ENCODE measurements at places on chromosomes 4 and X.

DNA sequence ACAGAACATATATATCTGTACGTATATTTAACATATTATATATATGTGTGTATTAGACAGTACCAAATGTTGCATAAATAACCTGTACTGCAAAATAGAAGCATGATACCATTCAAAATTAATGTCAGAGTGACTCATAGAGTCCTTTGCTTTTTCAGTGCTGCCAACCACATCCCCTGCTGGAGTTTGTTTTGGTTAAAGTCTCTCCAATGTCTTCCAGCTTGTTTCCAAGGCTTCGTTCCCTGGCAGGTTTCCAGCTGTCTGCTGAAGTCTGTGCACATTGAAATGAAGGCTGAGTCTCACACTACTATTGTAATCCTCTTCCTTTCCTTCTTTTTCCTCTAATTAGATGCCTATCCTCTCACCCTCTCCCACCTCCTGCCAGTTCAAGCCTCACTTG is 14.9 kb downstream of the NRK start:
- DNase-seq: no peak

- no peak for DNase-seq
These were observed 5.0 kb downstream of the ARMCX5 start for GRCh38 chrX:102604327-102604726.

GRCh38 chrX:133881007-133881406 is 104.4 kb downstream of the GPC3 start:
- no peak for DNase-seq

- DNase-seq: no peak
These were observed at the start of gene NPY2R for GRCh38 chr4:155208258-155209054. Gene NPY2R, plus strand, starts transcription at chr4:155208636. Its CDS starts 5,304 bp downstream, at chr4:155213940.

- DNase-seq: no peak
These were observed 294.9 kb upstream of the TBX22 start for GRCh38 chrX:79719568-79720231.

DNA sequence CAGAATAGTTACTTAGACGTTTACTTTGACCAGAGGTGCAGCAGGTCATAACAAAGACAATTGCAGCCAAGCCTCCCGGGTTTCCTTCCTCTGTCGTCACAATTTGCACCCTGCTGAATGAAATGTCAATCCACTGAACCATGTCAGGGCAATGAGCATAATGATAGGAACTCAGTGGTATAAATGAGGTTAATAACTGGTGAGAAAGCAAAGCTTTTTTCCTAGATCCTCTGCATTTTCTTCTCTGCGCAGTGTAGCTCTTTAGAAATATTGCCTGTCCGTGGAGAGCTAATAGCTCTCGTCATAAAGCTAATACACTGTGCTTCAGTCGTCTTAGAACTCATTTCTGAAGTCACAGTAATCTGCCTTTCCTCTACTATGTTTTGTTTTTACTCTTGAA is 1960.1 kb upstream of the ADGRL3 start:
- no peak for DNase-seq

DNA sequence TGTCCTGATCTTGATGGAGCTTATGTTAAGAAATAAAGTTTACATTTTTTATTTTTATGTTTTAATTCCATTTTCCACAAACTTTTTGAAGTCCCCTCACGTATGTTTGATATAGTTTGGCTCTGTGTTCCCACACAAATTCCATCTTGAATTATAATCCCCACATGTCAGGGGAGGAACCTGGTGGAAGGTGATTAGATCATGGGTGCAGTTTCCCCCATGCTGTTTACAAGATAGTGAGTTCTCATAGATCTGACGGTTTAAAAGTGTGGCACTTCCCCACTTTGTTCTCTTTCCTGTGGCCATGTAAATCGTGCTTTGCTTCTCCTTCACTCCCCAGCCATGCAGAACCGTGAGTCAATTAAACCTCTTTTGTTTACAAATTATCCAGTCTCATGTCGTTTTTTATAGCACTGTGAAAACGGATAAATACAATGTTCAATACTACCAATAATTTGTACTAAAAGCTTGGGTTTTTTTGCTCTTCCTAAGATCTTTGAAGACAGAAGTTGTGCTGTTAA is 89.8 kb downstream of the PAPSS1 start:
- DNase-seq: no peak

DNA sequence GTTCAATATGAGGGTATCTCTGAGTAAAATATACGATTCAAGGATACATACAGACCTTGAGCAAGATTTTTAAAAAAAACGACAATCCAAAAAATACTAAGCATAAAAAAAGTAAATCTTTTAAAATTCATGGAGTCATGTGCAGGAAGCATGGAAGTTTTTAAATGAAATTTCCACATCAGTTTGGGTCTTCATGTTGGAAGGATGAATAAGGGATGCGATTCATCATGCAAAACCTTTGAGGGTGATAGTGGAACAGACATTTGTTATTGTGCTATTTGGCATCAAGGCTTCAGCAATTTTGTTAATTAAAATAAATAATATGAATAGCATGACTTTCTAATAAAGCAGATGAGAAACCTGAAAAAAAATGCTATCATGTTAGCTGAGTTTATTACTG is 815.0 kb upstream of the PCDH10 start:
- DNase-seq: no peak

GRCh38 chr4:80196259-80196921 is 913 bp upstream of the PRDM8 start:
- no peak for DNase-seq
